Gastrocnemius medialis (tissue), 4 donors: ENCODE measurements at places on chromosomes 2 and 18. TPM values are rescaled to one million over a fixed set of nuclear protein-coding genes. Genes with fewer than 3 reads are reported as not detected.

DNA sequence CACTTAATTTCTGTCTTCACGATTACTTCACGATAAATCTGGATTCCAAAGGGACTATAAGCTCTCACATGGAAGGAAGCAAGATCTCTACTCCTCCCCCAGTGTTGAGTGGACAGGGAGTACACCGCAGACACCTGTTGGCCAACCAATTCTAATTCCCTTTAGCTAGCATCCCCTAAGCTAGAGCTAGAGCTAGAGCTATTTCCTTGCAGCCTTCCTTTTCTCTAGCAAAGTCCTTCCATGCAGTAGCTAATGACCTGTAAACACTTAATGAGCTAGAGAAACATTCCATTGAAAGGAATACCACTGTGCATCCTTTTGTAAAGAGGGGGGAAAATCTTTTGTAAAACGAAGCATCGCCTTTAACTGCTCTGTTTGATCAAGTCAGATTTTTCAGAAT lies 56.5 kb downstream of the BCL11A start:
- H3K27me3 ChIP-seq = no peaks in the 10 kb centered on the region
- no peak for DNase-seq
- H3K27ac ChIP-seq = no peak overlapping the region
- H3K4me3 ChIP-seq = no peak overlapping the region
- no peaks in the 10 kb centered on the region for H3K4me1 ChIP-seq

GRCh38 chr2:85423525-85423924 lies 5.0 kb downstream of the SH2D6 start:
- no peaks in the 10 kb centered on the region for H3K27me3 ChIP-seq
- no peaks in the 10 kb centered on the region for H3K36me3 ChIP-seq
- no peak overlapping the region for H3K4me3 ChIP-seq
- no peak for DNase-seq
- no peak overlapping the region for H3K27ac ChIP-seq

GRCh38 chr2:109457366-109457765 lies 156.4 kb downstream of the SEPTIN10 start:
- no peaks in the 10 kb centered on the region for H3K36me3 ChIP-seq
- H3K4me1 ChIP-seq = peaks cover 8% of the 10 kb centered on the region
- no peak for DNase-seq

- peaks cover 9% of the 10 kb centered on the region for H3K4me1 ChIP-seq
- H3K27me3 ChIP-seq = no peaks in the 10 kb centered on the region
- no peak overlapping the region for H3K4me3 ChIP-seq
- no peak overlapping the region for H3K27ac ChIP-seq
These were observed 18.7 kb downstream of the TMEM178A start for GRCh38 chr2:39684464-39684863.

Gene AKAIN1
- not detected for total RNA-seq

Gene CTNNA2
- not detected for total RNA-seq

Gene FARSB
- 33.5 TPM for total RNA-seq
